ENCODE measurements at places on chromosomes 6 and 20.

DNA sequence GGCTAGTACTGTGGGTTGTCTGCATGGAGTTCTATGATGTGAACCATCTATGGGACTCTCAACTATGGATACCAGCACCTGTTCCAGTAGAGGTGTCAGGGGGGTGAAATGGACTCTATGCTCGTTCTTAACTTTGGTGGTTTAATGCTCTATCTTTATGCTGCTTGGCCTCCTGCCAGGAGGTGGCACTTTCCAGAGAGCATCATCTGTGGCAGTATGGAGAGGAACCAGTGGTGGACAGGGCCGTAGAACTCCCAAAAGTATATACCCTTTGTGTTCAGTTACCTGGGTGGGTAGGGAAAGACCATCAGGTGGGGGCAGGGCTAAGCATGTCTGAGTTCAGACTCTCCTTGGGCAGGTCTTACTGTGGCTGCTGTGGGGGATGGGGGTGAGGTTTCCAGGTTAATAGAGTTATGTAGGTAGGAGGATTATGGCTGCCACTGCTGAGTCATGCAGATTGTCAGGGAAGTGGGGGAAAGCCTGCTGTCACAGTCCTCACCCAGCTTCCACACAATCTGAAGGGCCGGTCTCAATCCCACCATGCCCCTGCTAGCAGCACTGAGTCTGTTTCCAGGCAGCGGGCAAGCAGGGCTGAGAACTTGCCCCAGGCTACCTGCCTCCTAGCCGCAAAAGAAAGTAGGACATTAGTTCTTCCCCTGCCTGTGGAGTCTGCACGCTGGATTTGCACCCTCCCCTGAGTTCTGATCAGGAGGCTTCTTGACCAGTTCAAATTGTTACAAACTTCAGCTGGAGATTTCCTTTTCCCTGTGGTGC, 284.0 kb downstream of the KCNQ5 start:
- DNase-seq, result no peak

DNA sequence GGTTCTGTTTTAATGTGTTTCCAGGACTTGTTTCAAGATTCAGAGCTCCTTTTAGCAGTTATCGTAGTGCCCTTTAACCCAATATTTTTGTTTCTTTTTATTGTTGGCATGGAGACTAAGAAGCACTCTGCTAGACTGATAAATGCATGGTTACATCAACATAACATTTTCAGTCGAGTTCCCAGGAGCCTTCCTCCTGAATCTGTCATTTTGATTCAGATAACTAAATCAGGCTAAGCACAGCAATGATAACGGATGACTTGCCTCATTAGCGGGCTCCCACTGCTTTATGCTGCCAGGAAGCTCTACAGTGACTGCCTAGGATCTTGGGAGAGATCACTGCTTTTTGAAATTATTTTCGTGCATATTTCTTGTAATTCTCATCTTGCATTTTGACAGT, 772.8 kb upstream of the GJE1 start:
- DNase-seq, result peak; percentile 21

DNA sequence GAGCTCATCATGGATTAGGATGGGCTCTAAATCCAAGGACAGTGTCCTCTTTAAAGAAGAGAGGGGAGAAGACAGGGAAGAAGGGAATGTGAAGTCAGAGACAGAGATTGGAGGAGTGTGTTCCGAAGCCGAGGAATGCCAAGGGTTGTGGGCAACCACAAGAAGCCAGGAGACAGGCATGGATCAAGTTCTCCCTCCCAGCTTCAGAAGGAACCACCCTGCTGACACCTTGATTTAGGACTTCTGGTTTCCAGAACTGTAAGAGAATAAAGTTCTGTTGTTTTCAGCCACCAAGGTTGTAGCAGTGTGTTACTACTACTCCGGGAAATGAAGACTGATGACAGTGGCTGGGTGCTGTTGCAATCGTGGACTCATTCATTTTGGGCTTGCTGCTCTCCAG, 120.1 kb downstream of the RPS12 start:
- peak; percentile 24 for DNase-seq

DNA sequence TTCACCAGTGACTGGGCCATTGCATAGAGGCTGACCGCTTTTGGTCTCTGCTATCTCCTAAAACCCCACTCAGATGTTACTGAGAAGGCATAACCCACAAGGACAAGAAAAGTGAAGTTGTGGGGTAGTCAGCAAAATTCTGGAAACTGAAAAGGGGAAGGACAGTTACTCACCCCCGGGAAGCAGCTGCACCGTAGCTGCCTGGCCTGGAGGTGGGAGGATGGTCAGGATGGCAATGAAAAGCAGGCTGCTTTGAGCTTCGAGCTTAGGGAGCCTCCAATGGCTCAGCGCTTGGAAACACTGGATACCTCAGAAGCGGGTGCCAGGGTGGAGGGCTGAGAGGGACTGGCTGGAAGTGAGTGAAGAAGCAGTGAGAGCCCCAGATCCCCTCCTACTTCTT, 56.0 kb downstream of the KCNK5 start:
- no peak for DNase-seq

DNA sequence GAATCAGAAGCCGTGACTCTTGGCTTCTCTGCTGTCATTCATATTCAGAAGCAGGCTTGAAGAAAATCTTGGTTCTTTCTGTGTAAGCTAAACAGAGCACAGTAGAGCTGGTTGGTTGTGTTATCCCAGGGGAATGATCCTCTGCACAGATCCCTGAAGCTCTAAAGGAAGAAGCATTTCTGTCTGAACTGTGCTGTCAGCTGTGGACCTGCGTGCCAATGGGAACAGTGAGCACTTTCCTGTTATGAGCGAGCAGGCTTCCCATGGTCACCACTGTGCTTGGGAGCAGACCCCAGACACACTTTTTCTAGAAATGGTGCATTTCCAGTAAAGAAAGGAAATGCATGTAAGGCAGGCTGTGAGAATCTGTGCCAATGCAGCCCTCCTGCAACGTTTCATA, 490.2 kb downstream of the EPM2A start:
- peak; percentile 54 for DNase-seq

GRCh38 chr20:44187054-44187771, at the start of gene JPH2:
Gene JPH2, minus strand, starts transcription at chr20:44187188. Its CDS starts 483 bp downstream, at chr20:44186705.
- peak; percentile 83 for DNase-seq

- DNase-seq, result no peak
Observed at GRCh38 chr20:62308102-62308822, 5.5 kb downstream of the ADRM1 start.

DNA sequence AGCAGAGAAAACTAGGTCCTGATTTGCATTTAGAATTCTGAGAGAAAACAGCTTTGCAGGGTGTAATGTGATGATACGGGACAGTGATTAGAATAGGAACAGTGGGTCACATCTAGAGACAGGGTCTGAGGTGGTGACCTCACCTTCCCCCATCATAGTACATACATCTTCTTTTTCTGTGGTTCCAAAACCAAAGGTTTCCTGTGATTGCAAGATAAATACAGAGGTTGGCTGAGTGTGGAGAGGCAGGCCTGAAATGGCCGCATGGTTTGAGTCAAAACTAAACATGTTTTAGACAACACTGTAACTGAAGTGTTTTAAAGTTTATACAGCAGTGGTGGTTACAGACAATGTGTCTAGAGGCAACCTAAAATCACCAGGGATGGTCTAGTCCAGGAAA, 10.4 kb upstream of the NT5DC1 start:
- no peak for DNase-seq

DNA sequence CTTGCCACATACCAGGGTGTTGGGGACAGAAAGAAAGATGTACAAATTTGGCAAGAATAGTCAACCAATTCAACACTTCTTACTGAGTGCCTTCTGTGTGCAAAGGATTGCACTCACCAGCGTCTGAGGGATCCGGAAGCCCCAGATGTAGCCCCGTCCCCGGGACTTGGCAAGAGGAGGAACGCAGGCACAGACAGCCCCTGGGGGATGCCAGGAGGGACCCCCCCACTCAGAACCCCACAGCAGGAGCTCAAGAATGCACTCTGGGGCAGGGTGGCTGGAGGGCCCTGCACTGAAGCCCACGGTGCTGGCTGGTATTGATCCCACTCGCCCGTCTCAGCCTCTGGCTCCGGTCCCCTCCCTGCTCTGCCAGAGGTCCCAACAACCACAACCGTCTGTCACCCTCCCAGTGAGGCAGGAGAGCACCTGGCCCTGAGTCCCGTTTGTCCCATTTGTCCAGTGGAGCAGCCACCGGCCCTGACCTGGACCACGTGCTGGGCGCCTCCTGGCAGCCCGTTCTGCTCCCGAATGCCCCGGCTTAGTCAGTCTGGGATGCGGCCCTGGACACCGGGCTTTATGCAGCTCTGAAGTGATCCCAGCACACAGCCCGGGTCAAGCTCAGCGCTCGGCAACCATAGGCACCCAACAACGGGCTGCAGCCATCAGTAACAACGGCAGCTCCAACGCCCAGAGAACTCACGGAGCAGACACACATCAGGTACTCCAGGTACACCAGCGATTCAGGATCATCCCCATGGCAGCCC, 128.7 kb downstream of the DLL1 start:
- no peak for DNase-seq

GRCh38 chr6:142822842-142823241, 122.1 kb downstream of the HIVEP2 start:
- DNase-seq, result no peak

DNA sequence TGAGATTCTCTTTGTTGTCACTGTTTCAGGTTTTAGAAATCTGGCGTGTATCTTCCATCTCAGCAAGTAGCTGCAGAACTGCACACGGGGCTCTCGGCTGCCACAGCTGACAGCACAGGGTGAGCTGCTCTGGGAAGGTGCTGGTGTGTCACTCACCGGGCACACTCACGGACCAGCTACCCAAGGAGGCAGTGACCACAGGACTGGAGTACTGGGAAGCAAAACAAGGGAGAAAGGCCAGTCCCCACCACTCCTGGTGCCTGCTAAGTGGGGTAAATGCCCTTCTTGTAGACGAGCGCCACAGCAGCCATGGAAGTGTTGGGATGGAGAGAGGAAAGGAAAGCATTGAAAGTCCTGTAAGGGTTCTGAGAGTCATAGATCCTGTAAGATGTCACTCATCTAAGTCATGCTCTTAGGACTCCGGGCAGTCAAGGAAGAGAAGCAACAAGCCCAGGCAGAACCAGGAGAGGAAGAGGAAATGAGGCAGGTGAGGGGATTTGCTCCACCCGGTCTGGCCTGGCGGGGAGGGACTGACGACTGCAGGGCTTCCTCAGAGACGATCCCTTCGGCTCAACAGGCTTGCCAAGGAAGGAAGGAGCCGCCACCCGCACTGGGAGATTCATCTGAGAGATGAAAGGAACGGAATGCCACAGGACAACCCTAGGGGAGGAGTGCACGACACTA, 48.1 kb downstream of the PRDM1 start:
- DNase-seq, result no peak

DNA sequence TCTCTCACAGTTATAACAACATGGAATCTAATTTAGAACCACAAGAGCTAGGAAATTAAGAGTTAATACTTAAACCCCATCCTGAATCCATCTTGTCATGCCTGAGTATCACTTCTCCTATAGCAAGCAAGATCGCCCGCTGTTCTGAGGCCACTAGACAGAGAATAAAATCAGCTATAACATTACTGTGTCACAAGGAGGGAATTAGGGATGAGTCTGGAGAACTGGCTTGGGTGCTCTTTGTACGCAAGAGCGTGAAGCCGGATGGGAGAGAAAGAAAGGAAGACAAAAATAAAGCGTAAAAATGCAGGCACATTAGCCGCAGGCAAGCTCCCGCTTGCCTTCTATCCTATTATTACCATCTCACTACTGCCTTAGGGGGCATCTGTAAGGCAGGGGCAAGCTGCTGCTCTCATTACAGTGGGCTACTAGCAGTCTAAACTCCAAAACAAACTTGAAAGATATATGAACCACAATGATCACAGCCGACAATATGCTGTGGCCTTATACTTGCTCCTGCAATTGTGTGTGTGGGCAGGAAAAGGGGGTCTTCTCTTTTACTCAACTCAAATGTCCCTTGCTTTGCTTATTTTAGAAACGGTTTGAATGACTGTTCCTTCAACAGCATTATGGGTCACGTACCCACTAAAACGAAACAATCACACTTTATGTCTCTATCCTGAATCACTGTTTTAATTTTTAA, 81.9 kb downstream of the GJA10 start:
- no peak for DNase-seq

DNA sequence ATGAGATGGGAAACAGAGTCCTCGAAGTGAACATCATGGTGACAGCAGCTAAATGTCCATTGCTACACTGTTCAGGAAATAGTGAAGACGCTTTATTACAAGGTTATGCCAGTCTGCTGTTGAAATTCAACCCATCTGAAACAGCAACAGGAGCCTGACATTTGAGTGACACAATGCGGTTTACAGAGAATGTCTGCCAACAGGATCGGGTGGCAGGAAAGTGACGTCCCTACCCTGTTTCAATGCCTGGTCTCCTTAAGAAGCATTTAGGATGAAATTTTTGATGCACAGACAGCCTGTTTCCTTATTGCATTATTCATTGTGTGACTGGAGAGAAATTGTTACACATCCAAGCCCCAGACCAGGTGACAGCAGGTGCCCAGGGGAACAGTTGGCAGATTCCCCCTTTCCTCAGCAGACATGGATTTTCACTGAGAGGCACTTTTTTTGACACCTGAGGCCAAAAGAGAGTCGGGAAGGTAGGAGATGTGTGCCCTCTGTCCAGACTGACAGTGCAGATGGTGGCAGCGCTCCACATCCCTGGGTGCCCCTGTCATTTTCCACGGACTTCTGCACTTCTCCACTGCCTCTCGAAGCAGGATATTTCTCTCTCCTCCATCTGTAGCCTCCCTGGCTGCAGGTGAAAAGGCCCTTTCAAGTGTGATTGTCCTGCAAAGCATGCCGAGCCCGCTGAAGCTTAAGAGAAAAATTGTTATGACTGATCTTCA, 87.9 kb downstream of the BFSP1 start:
- no peak for DNase-seq
